Gastroesophageal sphincter (tissue), 4 donors: ENCODE measurements at places on chromosomes 4 and X.

- no peak for ATAC-seq
Observed at GRCh38 chr4:61716426-61716825, 516.3 kb downstream of the ADGRL3 start.

- no peak for ATAC-seq
Observed at GRCh38 chrX:155889328-155889727, 8.2 kb downstream of the VAMP7 start.

DNA sequence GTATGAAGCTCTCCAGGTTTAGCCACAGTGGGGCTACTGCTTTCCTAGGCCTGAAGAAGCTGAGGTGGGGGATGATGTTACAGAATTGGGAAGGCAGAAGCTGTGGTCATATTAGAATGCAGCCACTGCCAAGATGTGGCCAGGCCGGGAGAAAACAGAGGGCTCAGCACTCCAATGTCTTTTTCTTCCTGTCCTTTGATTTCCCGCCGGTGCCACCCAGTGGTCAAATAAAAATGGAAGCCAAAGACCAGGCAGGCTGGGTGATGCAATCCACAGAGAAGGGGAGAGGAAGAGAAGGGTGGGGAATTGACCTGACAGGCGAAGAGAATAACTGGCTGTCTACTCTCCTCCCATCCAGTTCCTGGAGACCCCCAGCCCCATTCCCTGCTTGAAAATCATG, 94.9 kb upstream of the SHISA3 start:
- ATAC-seq, result no peak

DNA sequence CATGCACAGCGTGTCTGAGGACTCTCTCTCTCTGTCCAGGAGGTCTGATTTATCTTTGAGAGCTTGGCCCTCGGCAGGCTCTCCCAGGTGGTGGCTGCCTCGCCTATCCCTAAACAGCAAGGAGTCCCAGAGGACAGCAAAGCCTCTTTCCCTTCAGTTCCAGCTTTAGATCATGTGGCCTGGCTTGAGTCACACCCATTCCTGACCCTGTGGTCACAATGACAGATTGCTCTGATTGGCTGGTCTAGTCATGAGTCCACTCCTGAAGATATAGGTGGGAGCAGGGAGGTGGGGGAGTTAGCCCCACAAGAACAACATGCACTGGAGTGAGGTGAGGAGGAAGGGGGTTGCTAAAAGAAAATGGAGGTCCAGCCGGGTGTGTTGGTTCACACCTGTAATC, 12.1 kb upstream of the PORCN start:
- ATAC-seq, result no peak

- no peak for ATAC-seq
Observed at GRCh38 chr4:187128222-187128621, 404.6 kb upstream of the FAT1 start.

DNA sequence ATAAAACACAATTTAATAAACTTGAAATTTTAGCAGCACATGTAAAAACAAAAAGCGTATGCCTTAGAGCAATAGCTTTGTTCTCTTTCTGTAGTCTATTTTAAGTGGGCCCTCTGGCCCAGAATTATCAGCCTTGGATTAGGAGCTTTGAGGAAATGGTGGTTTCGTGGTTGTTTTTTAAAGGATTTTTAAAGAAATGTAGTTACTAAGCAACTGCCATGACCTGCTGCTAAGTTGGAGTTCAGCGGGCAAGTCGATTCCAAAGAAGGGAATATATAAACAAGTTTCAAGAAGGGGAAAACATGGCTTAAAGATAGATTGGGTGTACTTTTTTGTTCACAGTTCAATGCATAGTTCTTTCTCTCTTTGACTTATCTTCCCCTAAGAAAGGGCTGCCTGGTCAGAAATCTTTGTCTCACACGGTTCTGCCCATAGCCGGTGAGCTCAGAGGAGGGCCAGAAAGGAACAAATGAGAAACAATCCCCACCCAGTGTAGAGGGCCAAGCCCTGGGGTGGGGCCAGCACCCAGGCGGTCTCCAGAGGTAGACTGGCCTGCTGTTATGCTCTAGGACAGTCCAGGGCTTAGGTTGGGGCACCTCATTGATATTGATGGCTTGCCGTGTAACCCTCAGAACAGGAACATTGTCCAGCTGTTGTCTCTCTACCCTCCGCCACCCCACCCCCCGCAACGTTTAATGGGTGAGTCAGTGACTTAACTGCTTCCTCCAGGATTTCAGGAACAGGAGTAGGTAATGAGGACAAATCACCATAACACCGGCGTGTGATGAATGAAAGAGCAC, 32.5 kb downstream of the DLG3 start:
- ATAC-seq, result peak; percentile 70

GRCh38 chrX:40174001-40174853, 76.5 kb upstream of the BCOR start:
- ATAC-seq, result no peak

- ATAC-seq, result no peak
Observed at GRCh38 chrX:153477901-153478300, 7.5 kb upstream of the HAUS7 start.

DNA sequence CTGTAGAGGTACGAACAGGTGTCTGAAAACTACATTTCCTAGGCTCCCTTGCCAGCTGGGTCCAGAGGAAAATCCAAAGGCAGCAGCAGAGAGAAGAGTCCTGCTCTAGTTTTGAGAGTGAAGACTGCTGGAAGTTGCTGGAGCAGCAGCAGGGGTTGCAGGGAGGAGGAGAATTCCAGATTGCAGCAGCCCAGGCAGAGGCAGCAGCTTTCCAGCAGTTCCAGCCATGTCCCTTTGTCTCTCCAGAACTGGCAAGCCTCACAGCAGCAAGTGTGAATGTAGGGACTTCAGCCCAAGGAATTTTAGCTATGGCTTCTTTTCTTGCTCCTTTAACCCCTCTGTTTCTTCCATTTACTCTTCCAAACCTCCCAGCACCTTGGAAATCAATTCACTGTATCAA, 24.1 kb upstream of the STIM2 start:
- ATAC-seq, result no peak

GRCh38 chr4:40721730-40722171, 28.0 kb upstream of the NSUN7 start:
- no peak for ATAC-seq

DNA sequence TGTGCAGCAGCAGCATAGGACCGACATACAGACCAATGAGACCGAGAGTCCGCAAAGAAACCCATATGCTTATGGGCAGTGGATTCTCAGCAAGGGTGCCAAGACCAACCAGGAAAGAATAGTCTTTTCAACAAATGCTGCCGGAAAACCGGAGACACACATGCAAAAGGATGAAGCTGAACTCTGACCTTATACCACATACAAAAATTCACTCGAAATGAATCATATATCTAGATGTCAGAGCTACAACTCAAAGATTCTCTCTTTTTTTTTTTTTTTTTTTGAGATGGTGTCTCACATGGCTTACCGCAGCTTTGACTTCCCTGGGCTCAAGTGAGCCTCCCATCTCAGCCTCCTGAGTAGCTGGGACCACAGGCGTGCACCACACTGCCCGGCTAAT, 16.0 kb upstream of the MXD4 start:
- ATAC-seq, result no peak

GRCh38 chr4:184906480-184907097, 80.8 kb upstream of the ACSL1 start:
- ATAC-seq, result no peak

GRCh38 chrX:40542208-40542607, 38.6 kb upstream of the ATP6AP2 start:
- no peak for ATAC-seq

- no peak for ATAC-seq
Observed at GRCh38 chr4:83115656-83116285, 1.2 kb upstream of the PLAC8 start.

GRCh38 chr4:7191546-7192251, 639 bp upstream of the SORCS2 start:
- no peak for ATAC-seq

DNA sequence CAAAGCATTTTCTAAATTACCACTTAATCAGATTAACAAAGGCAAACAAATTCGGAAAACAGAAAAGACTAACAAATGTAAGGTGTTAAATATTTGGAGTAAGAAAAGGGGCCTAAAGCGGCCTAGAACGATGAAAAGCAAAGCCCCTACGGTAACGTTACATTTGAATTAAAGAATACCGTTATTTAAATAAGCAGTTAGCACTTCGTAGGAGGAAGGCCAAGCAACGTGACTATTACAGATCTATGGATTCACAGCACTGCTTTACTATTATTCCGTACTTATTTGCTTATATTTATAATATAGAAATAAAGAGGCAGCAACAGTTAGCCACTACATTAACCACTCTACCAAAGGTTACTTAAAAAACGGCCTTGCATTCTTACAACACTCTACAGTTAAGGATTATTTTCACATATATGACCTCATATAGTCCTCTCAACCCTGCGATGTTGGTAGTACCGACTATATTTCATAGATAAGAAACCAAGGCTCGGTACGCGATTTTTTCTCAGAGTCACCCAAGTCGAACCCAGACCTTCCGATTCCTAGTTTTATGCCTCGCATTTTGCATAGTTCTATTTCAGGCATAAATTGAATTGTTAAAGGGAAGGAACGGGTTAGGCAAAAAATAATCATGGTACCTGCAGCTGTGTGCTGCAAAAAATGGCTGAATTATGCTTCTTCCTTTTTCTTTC, 2.9 kb downstream of the KLHL15 start:
- no peak for ATAC-seq

DNA sequence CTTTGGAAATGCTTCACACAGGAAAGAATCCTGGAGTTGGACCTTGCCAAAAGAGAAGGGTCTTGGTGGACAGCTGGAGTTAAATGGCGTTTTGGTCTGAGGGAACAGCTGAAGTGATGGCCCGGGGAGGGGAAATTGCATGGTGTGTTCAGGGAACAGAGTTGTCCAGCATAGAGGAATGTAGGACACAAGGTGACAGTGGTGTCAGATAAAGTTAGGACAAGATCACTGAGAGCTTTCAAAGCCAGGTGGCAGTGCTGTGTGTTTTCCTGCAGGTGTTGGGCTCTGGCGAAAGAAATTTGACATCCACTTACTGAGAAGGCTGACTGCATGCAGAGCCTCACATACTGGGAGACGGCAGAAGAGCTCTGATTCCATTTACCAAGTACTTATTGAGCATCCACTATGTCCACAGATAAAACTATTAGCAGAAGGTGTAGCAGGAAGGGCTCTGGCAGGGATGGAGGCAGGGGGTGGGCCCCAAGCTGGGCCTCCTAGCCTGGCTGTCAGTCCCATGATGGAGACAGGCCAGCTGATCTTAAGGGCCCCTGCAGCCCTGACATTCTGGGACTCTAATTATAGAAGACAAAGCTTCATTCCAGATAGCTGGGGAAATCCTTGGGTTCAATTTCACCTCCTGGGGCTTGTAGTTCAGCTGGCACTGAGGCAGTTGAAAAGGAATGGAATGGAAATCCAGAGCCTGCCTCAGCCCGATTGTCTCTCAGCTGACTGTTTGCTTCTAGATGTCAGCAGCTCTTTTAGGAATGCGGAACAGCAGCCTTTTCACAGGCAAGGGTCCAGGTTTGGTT, 150.2 kb upstream of the MAMLD1 start:
- ATAC-seq, result no peak

- ATAC-seq, result no peak
Observed at GRCh38 chrX:117610806-117611205, 505.8 kb downstream of the KLHL13 start.

DNA sequence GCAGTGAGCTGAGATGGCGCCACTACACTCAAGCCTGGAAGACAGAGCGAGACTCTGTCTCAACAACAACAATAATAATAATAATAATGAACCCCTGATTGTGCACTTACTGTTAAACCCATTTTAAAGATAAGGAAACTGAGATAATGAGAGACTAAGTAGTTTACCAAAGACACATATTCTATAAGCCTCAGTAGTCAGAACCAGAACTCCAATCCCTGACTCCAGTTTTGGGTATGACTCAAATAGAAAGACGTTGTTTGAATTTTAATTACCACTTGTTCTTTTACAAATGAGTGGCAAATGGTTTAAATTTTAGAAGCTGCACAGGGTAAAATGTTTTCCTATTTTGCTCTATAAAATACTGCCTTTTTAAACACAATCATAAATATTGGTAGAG, 37.4 kb downstream of the ACSL4 start:
- ATAC-seq, result no peak
